Muscle of back (tissue), 13 donors: ENCODE measurements at places on chromosomes 11 and 22.

DNA sequence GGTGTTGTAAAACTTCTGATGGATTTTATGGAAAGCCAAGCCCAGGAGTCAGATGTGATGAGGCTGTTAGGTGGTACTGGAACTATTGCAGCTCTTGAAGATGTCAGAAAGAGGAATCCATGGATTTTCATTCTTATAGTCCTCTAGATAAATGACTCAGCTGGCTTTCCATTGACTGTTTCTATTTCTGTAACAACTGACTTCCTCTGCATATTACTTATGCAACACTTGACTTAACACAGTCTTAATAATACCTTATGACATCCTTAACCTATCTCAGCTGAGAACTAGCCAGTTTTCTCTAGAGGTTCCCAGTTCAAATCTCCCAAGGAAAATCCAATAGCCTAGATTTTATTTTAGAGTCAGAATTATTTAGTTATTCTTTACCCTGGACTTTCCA, 263.8 kb downstream of the LUZP2 start:
- DNase-seq: no peak

DNA sequence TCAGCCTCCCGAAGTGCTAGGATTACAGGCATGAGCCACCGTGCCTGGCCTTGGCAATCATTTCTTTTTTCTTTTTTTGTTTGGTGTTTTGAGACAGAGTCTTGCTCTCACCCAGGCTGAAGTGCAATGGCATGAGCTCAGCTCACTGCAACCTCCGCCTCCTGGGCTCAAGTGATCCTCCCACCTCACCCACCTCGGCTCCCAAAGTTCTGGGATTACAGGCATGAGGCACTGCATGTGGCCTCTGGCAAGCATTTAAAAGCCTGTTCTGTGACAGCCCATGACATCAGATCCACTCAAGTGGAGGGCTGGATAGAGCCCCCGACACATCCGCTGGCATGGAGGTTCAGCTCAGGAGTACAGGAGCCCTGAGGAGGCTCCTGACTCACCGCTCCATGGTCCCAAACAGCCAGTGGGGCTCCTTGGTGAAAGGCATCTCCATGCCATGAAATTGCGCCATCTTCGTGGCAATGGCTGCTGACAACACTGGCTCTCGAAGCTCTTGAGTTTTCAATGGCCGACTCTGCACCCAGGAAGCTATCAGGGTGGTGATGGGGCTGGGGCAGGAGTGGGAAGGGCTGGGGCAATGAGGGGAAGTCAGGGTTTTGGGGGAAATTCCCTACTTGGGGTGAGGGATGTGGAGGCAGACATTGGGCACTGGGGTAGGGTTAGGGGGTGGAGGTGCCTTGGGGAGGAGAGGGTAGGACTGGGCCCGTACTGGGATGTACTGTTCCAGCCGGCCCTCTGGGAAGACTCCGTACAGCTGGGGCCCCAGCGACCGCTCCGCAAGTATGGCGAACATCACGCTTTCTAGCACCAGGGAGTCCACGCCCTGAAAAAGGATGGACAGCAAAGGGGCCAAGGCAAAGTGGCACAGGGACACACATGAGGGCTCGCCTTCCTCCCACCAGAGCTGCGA, 1.4 kb downstream of the CHKB start:
- DNase-seq: no peak

- no peak for DNase-seq
Observed at GRCh38 chr11:17531071-17531600, 13.1 kb downstream of the USH1C start.

DNA sequence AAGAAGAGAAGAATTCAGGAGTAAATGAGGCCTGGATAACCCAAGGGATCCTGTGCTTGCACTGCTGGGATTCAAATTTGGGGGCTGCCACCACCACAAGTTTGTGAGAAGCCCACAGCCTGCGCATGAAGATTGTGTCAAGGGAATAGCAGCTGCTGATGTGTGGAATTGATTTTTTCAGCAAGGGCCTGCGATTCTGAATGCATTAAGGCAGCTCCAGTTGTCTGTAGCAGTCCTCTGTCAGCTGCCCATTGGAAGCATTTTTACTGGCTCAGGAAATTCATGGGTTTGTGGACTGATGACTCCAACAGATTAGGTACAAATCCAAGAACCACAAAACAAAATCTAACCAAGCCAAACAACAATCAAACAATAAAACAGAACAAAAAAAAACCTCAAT, 14.0 kb downstream of the ARVCF start:
- DNase-seq: no peak

DNA sequence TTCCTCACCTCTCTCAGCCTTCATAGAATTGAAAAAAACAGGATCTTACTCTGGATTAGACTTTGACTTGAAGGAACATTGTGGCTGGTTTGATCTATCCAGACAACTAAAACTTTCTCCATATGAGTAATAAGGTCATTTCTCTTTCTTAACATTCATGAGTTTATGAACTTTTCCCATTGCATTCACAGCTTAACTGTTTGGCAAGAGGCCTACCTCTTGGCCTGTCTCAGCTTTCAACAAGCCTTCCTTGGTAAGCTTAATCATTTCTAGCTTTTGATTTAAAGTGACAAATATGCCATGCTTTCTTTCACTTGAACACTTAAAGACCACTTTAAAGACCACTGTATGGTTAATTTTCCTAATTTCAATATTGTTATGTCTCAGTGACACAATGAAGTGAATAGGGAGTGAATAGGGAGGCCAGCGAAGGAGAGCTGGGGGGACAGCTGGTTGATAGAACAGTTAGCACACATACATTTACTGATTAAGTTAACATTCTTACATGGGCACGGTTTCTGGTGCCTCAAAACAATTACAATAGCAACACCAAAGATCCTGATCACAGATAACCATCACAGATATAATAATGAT, 17.0 kb downstream of the IMMP1L start:
- no peak for DNase-seq

GRCh38 chr22:21996175-21996720, 13.7 kb upstream of the TOP3B start:
- DNase-seq: no peak

- peak; percentile 65 for DNase-seq
Observed at GRCh38 chr11:61628662-61628970, 47.7 kb upstream of the SYT7 start.

- DNase-seq: no peak
Observed at GRCh38 chr22:27306771-27307170, 494.8 kb downstream of the MN1 start.

- DNase-seq: no peak
Observed at GRCh38 chr11:33063326-33063881, 24.0 kb downstream of the TCP11L1 start.

GRCh38 chr11:83302151-83302550, 16.0 kb upstream of the CCDC90B start:
- DNase-seq: no peak

DNA sequence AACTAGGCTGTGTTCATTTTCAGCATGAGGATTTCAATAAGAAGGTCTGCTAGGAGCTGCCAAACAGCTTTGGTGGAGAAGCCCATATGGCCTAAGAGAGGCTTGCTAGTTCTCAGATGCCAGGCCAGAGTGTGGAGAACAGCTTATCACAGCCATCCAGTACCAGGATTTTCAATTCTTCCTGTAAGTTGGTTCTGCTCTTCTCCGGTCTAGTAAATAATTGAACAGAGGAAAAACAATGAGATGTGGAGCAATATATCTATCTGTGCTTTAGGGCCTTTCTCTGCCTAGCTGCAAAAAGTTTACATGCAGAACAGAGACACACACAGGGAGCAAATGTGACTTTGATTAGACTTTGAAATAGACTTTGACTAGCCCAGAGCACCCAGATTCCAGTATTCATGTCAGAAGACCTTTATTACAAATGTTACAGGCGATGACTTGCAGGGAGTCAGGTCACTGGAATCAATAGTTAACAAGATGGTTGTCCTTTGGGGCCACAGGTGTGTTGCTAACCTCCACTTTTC, 19.8 kb upstream of the PPP2R1B start:
- DNase-seq: no peak

- DNase-seq: no peak
Observed at GRCh38 chr11:17343257-17343656, 8.3 kb upstream of the NCR3LG1 start.

- DNase-seq: no peak
Observed at GRCh38 chr11:61072316-61073109, 29.8 kb upstream of the CD5 start.

GRCh38 chr11:83572581-83573496, 286.7 kb upstream of the CCDC90B start:
- no peak for DNase-seq

DNA sequence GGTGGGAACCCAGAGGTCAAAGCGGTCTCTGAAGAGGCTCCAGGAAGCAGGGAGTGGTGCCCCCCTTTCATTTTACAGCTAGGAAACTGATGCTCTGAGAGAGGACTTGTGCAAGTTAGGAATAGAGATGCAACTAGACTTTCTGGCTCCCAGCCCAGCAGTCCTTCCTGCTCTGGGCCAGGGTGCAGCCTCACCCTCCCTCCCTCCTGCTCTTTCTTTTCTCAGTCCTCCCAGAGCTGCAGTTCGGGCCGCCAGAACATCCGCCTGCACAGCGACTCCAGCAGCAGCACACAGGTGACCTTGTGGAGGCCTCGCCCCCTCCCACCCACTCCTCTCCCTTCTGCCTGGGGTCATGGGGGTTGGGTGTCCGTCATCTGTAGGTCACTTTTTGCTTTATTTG, 51.5 kb downstream of the LHFPL7 start:
- DNase-seq: peak; percentile 87

DNA sequence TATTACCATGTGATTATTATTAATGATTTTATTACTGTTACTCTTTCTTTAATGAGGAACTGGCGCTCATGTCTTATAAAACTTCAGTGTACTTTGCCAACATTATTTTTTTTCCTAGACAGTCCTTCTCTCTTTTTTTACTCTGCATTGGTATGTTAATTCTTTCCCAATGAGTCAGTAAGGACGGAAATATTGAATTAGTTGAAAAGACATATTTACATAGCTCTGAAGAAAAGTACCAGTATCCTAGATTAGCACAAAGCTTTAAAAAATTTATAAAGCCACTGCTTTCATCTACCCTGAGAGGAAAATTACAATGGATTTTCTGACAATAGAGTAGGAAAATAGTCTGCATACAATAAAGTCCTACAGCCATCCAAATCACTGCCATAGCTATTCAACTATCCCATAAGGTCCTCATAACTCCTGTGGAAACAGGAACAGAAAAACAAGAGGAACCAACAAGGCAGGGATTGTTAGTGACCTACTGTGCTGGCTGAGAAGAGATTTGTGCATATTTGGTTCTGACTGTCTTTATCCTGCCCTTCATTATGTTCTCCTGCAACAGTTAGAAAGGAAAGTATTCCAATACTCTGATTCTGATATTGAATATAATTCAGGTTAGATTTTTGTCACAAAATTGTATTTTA, 314.4 kb downstream of the AASDHPPT start:
- no peak for DNase-seq

DNA sequence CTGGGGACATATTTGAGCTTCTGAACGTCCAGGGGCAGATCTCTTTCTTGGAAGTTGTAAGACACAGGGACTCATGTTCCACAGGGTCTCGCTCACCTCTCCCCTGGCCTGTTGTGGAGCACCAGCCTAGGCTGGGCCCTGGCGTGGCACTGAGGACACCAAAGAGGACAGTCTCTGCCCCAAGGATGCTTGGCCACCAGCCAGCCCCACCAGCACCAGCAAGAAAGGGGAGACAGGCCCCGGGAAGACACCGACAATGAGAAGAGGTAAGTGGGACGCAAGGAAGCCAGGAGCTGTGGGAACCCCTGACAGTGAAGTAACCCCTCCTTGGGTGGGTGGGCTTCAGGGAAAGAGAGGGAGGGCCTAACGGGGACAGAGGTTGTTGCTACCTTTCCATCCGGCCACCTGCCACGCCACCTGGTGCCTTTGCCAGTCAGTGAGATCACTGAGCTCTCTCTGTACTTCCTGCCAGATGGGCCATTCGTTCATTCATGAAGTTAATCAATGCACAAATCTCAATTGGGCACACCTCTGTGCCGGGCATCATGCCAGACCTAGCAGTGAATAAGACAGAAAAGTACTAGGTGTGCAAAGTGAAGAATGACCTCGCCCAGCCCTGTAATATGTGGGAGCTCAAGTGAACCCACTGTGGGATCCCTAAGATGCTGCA, 11.1 kb downstream of the APOL5 start:
- DNase-seq: no peak

- DNase-seq: no peak
Observed at GRCh38 chr22:26593763-26594162, 3.8 kb upstream of the TPST2 start.

DNA sequence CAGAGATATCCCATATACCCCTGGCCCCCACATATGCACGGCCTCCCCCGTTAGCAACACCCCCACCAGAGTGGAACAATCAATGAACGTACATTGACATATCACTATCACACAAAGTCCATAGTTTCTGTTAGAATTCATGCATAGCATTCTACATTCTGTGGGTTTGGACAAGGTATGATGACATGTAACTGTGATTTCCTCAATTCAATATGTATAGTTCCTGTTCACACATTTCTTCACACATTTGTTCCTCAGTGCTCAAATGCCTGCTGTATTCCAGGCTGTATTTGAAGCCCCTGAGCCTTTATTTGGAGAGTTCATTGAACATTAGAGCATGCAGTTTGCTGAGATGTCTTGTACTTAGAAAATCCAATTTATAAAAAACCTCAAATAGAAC, 69.9 kb downstream of the PTPRJ start:
- DNase-seq: no peak

DNA sequence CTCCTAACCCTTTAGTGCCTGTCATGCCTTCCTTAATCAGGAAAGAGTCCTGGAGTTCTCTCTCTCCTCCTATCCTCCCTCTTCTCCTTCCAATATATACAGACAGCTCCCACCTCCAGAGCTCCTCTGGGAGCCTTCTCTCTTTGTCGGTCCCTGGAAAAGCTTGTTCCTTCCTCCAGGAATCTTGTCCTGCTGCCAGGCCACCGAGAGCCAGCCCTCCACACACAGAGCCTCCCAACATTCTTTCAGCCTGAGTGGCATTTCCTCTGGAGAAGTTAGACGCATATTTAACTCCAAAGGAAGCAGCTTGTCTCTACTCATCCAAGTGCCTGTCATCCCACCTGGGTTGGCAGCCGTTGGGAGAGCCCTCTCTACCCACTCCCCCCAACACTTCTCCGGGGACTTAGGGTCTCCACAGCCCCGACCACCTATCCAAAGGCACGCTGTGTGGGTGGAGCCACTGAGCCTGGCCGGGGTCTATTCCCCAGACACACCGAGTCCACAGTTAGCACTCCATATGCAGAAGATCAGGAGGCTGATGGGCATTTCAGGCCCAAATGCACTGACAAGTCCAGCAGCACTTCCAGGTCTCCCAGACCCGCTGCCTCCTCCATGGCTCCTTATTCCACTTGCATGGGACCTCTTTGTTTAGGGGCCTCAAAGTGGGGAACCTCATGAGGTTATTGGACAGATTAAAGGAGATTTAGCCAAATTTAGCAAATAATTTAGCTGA, 31.1 kb downstream of the DKK3 start:
- DNase-seq: peak; percentile 94
